ENCODE measurements at places on chromosomes 16 and 17.

GRCh38 chr17:68255731-68256538, 8.1 kb downstream of the AMZ2 start:
- no peak for DNase-seq

GRCh38 chr16:59886021-59886420, 1151.9 kb upstream of the GOT2 start:
- no peak for DNase-seq

DNA sequence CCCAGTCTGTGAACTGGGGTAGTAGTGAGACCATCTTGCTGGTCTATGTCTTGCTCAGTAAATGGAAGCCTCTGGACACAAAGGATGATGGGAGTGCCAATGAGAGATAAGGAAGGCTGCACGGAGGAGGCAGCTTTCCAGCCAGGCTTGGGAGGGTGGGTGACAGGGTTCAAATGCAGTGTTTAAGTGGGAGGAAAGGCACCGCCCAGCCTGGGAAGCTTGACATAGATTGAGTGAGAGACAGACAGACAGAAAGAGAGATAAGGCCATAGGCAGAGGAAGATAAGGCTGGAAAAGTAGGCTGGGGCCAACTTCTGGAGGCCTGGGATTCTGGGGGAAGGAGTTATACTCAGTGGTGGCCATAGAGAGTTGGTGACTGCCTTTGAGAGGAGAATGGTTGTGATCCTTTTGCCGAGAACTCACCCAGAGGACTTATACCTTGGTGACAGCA, 7.2 kb upstream of the COL1A1 start:
- no peak for DNase-seq

- DNase-seq, result no peak
These were observed 502.9 kb downstream of the NPIPA7 start for GRCh38 chr16:16881814-16882213.

GRCh38 chr17:80504686-80505413, 28.4 kb upstream of the NPTX1 start:
- DNase-seq, result no peak

DNA sequence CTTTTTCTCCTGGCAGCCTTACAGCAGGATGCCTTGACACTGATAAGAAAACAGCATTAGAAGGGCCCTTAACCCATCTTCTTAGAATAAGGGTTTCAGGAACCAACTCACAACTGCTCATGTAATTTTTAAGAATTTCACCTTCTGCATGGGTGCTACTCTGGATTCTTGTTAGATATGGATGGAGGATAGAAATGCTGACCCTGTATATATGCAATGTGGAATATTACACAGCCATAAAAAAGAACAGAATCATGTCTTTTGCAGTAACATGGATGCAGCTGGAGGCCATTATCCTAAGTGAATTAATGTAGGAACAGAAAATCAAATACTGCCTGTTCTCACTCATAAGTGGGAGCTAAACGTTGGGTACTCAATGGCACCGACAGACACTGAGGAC, 423.5 kb downstream of the CA10 start:
- DNase-seq, result no peak

- DNase-seq, result no peak
These were observed 80.1 kb upstream of the RPL38 start for GRCh38 chr17:74123350-74123749.
